Heart left ventricle (tissue), 16 donors: ENCODE measurements at places on chromosomes 7 and 10. TPM values are rescaled to one million over a fixed set of nuclear protein-coding genes. Genes with fewer than 3 reads are reported as not detected.

LIPF gene
- total RNA-seq = not detected

SFTPD gene
- 0.79 TPM for total RNA-seq

H2BK1 gene
- not detected for total RNA-seq

GRID2IP gene
- total RNA-seq = not detected

TCF7L2 gene
- total RNA-seq = 16.4 TPM
